Progenitor cell of endocrine pancreas (in vitro differentiated cells): ENCODE measurements at places on chromosomes 7 and 10.

DNA sequence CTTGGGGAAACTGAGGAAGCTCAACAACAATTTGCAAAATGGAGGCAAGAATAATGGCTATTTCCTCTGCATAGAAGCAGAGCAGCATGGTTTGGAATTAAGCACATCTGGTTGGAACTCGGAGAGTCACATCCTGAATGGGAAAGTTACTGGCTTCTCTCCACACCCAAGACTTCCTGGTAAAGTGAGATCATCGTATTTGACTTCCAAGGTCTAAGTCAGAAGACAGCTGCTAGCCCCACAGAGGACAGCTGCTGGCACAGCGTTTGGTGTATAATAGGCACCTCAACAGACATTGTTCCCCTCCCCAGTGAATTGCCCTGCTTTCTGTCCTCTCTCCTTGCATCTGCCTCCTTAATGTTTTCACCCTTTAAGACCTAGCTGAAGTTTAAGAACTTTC, 37.0 kb upstream of the NRF1 start:
- DNase-seq, result no peak

GRCh38 chr7:87263537-87263936, 44.0 kb upstream of the TMEM243 start:
- no peak for DNase-seq

GRCh38 chr7:143379611-143380259, 1.4 kb upstream of the ZYX start:
- no peak for DNase-seq

GRCh38 chr7:46589286-46589685, 668.2 kb upstream of the IGFBP3 start:
- DNase-seq, result no peak

DNA sequence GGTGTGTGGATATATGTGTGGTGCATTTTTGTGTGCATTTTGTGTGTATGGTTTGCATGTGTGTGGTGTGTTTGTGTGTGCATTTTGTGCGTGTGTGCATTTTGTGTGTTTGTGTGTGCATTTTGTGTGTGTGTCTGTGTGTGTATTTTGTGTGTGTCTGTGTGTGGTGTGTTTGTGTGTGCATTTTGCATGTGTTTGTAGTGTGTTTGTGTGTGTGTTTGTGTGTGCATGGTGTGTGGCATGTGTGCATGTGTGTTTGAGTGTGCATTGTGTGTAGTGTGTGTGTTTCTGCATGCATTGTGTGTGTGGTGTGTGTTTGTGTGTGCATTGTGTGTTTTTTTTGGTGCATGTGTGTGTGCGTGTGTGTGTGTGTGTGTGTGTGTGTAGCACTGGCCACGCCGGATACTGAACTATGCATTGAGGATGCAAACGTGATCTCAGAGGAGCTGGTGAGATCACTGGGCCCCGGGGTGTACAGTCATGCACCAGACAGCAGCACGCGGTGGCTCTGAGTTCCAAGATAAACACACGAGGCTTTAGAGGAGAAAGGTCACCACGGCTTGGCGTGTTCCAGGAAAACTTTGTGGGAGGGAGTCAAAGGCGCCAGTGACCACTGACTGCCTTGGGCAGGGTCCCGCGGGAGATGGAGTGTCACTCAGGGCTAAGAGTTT, 106.6 kb upstream of the SHH start:
- no peak for DNase-seq

DNA sequence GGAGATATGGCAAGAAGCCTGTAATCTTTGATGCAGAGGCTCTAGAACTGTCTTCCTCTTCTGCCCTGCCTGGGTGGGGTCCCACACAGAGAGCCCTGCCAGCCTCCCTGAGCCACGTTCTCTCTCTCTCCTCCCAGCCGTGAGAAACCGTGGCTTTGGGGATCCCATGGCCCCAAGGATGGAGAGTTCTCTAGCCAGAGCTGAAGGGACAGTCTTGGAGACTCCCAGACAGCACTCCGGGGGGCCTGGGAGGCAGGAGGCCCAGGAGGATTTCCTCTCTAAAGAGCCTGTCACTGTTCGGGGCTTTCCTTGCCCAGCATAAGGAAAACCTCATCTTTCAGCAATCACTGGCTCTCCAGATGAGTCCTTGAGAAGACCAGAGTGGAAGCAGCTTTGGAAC, 227.1 kb downstream of the ARHGAP12 start:
- DNase-seq, result no peak

GRCh38 chr10:35448687-35449662, 112.7 kb downstream of the CCNY start:
- DNase-seq, result no peak
